ENCODE measurements at places on chromosomes 4 and X.
A peak's percentile ranks its signal among the peaks of the same experiment; 100 is the strongest.

- peak; percentile 46 for DNase-seq
These were observed 2.1 kb downstream of the SEL1L3 start for GRCh38 chr4:25860586-25861279.

GRCh38 chr4:25030277-25031076, at the start of gene LGI2:
Gene LGI2, minus strand, starts transcription at chr4:25030946. Its CDS starts 253 bp downstream, at chr4:25030693.
- no peak for DNase-seq

- DNase-seq: no peak
These were observed 23.1 kb downstream of the DACH2 start for GRCh38 chrX:86171366-86171765.

DNA sequence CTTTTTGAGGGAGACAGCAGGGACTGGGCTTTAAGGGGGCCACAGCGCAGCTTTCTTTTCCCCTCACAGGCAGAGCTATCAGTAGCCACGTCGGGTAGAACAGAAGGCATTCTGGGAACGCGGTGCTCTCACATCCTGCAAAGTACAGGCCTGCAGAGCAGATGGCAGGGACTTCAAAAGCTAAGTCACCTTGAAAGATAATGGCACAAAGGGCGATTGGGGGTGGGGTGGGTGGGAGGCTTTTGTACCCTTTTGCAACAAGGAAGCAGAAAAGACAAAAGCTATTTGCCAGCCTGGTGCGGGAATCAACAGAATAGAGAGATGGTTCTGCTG, 93.9 kb downstream of the PHKA2 start:
- no peak for DNase-seq

DNA sequence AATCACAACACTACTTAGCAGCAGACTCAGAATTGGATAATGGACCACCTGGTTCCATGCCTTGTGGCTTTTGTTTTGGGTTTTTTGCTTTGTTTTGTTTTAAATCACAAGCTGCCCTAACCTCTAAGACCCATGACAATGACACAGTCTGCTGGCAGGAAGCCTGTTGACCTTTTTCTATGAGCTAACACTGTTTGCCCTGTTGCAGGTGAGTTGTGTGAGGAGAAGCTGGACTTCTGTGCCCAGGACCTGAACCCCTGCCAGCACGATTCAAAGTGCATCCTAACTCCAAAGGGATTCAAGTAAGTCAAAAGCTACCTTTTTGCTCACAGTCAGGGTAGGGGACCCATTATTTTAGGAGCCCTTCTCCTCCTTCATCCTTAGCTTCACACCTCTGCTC, 110.8 kb upstream of the PACRGL start:
- no peak for DNase-seq

DNA sequence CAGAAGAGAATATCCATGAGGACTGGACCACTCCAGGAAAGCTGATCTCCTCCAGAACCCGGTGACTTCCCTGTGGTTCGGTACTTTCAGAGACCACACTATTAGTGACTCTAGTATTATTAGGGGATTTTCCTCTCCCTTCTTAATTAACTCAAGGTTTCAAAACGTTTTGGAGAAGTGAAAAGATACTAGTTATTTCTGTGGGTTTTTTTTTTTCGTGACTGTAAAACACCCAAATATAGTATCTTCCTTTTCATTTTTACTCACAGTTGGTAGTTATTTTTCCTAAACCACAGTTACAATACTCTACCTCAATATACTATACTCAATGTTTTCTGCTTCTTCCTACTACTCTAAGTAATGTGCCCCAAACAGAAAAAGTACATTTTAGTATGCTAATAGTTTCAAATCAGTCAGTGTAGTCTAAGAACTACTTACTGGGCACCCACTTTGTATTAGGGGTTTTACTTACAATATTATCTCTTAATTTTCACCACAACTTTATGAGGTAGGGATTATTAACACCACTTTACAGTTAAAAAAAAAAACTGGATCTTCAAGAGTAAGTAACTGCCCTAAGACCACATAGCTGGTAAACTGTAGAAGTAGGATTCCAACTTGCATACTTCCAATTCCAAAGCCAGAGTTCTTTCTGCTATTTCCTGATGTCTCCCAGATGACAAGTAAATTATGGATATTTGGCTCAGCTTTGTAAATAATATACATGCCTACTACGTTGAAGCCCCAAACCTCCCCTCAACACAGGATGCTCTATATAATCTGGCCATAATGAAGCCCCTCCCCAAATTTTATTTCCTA, 45.0 kb downstream of the SLC9A7 start:
- no peak for DNase-seq

Measured in CD4-positive, alpha-beta T cell treated with Interleukin-21 for 1 hour (primary cell).